ENCODE measurements at places on chromosomes 13 and 19. TPM values are rescaled to one million over a fixed set of nuclear protein-coding genes. Genes with fewer than 3 reads are reported as not detected.

GRCh38 chr13:20506696-20507095 lies 19.0 kb downstream of the CRYL1 start:
- no peaks in the 10 kb centered on the region for H3K27me3 ChIP-seq
- no peak for DNase-seq
- H3K4me3 ChIP-seq: no peak overlapping the region
- peak overlapping the region; percentile 29 for H3K27ac ChIP-seq

- H3K27ac ChIP-seq: peak overlapping the region; percentile 97
- H3K4me1 ChIP-seq: peaks cover 28% of the 10 kb centered on the region
- H3K27me3 ChIP-seq: no peaks in the 10 kb centered on the region
- peaks cover 32% of the 10 kb centered on the region for H3K36me3 ChIP-seq
- H3K4me3 ChIP-seq: peak overlapping the region; percentile 46
These were observed 2.0 kb upstream of the INAFM1 start for GRCh38 chr19:47272448-47273312.

- H3K27ac ChIP-seq: no peak overlapping the region
- H3K27me3 ChIP-seq: no peaks in the 10 kb centered on the region
- H3K36me3 ChIP-seq: no peaks in the 10 kb centered on the region
- no peak for DNase-seq
- H3K4me1 ChIP-seq: peaks cover 13% of the 10 kb centered on the region
These were observed 70.9 kb downstream of the CDK8 start for GRCh38 chr13:26324867-26325266.

GRCh38 chr19:23385404-23385803 lies 9.9 kb downstream of the ZNF91 start:
- no peak overlapping the region for H3K4me3 ChIP-seq
- no peaks in the 10 kb centered on the region for H3K27me3 ChIP-seq
- H3K36me3 ChIP-seq: peaks cover 30% of the 10 kb centered on the region
- no peak for DNase-seq
- H3K27ac ChIP-seq: no peak overlapping the region

GRCh38 chr19:4576016-4576933 lies 16.8 kb upstream of the SEMA6B start:
- H3K36me3 ChIP-seq: no peaks in the 10 kb centered on the region
- H3K27ac ChIP-seq: peak overlapping the region; percentile 62
- H3K4me3 ChIP-seq: no peak overlapping the region
- no peak for DNase-seq

DNA sequence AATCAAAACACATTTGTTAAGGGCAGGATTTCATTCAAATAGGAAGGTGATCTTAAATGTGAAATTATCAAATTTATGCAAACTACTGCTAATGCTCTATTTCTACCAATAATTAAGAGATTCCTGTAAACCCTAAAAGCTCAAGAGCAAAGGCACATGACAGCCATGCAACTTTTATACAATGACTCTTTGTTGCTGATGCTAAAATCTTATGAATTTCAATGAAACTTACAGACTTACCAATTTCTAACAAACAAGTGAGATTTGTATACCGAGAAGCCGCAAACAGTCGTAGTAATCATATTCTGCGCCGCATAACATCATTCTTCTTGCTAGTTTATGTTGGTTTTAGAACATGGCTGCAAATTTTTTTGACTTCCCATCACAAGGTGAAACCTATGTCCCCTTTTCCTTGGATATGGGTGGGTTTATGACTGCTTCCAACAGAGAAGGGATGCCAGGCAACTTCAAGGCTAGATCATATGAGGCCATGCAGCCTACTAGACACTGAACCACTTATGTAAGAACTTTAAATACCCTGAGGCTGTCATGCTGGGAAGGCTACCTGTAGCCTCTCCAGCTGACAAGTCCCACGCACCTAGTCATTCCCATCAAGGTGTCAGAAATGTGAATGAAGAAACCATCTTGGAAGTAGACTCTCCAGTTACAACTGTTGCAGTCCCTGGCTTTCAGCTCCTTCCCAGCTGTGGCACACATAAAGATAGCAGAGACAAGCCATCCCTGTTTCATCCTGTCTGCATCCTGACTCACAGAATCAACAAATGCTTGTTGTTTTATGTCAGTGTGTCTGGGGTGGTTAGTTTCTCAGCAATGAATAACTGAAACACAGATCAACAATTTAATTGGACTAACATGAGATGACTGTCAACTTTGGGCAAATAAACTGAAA lies 42.0 kb downstream of the LNX2 start:
- DNase-seq: no peak
- H3K36me3 ChIP-seq: no peaks in the 10 kb centered on the region
- H3K27me3 ChIP-seq: no peaks in the 10 kb centered on the region
- H3K27ac ChIP-seq: no peak overlapping the region
- H3K4me3 ChIP-seq: no peak overlapping the region
- H3K4me1 ChIP-seq: peaks cover 2% of the 10 kb centered on the region

ACTMAP gene
- 5.3 TPM for total RNA-seq

DPY19L3 gene
- 14.6 TPM for total RNA-seq

KLK14 gene
- total RNA-seq: not detected

FUT3 gene
- total RNA-seq: not detected

CEACAM7 gene
- total RNA-seq: not detected
